Stimulated activated CD8-positive, alpha-beta memory T cell treated with anti-CD3 and anti-CD28 coated beads, Interleukin-7, amount 100 ng/mL, for 48 hours (primary cell): ENCODE measurements at places on chromosomes 7 and 10.

GRCh38 chr7:34821932-34822558 lies 164.0 kb downstream of the NPSR1 start:
- DNase-seq: no peak

DNA sequence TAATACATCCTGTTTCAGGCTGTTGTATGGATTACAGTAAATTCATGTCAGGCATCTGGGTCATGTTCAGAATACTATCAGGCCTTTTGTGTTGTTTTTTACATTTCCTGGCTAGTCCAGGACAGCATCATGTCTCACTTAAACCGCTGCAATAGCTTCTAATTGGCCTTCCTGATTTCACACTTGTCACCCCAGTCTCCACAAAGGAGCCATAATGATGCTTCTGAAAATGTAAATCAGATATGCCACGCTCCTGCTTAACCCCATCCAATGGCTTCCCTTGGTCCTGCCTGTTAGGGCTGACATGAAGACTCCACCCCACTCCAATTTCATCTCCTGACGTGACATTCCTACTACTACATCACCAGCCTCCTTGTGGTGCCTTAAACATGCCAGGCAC lies 220.0 kb downstream of the CACNA2D1 start:
- no peak for DNase-seq

DNA sequence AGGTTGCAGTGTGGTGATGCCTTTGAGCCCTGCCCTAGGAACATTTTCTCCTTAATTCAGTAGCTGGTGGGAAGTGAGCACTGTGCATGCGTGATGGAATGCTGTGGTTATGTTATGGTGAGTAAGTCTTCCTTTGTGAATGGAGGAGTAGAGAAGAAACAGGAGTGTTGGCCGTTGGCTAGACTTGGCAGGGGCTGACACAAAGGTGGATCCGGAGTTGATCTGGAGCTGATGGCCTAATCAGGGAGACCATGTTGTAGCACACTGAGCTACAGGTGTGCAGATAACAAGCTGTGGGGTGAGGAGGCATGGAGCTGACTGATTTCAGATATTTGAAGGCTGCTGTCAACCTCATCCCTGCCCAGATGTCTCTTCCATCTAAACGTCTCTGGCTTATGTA lies 122.3 kb downstream of the CNNM2 start:
- no peak for DNase-seq

DNA sequence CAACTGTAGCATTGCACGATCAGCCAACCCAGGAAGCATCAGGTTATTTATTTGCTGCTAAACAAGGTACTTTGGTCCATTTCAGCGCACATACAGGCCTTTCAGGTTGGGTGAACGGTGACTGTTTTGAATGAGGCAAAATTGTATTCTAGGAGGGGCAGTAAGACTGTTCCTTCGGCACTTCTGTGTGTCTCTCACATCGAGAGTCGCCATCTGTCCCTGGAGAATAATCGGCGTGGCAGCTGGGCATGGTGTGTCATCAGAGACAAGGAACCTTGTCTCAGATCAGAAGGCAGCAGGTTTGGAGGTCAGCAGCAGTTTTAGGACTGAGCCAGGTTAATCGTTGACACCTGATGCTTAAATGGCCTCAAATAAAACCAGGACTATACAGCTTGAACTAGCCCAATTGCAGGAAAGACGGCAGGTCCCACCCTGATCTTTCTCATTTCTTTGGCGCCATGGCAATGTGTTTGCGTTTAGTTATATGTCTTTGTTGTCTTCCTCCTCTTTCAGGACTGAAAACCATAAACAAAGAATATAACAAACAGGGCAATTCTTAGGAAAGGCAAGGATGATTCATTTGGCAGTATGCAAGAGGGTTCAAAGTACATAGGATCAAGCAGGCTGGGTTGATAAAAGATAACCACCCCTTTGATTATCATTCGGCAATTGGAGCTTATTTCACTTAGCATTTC lies 92.0 kb upstream of the PRR15 start:
- no peak for DNase-seq

DNA sequence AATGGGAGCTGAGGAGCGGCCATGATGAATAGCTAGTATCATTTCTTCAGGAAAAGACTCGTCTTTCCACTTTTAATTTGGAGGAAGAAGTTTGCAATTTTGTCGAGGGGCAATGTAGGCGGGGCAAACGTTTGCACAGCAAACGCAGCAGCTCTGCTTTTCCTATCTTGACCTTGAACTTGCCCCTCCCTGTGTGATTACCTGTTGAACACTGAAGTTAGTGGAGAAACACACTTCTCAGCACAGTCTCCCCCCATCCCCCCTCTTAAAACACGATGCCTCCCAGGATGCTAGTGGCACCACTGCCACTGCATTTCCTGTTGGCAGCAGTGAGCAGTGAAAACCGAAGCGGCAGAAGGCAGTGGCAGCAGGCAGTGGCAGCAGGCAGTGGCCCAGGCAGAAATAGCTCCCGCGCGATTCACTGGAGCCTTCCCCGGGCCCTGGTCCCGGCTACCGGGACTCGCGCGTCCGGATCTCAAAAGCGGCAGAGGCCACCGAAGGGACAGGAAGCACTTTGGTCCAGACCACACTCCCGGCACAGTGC lies at the start of gene EPDR1:
Gene EPDR1, plus strand, starts transcription at position 336 of the 544 bp plus-strand sequence. CDS start 300 bp downstream, outside the sequence.
- no peak for DNase-seq

DNA sequence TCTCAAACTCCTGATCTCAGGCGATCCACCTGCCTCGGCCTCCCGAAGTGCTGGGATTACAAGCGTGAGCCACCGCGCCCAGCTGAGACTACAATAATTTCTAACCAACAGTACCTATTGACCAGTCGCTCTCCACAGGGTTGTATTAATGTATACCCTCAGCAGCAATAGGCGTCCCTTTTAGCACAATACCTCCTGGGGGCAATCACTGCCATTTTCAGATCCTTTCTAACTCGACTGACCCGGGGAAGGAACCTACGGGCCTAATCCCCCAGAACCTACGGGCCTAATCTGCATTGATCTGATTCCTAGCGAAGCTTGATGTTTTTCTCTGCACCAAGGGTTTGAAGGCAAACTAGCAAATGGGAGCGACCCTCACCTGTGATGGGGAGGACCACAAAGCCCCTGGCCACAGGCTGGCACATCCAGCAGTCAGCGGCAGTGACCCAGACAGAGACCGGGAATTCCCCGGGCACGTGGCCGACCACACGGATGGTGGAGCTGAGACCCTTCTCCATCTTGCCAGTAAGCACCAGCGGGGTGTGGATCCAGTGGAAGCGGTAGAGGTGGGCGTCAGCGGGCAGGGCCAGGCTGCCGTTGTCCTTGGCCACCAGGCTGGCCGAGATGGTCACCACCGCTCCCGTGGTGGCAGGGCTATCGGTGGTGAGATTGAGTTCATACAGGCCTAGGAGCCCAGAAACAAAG lies 6.9 kb downstream of the TMEM130 start:
- DNase-seq: no peak

GRCh38 chr10:30752481-30752881 lies 122.9 kb upstream of the LYZL2 start:
- DNase-seq: no peak

GRCh38 chr7:80699721-80700256 lies 61.3 kb downstream of the CD36 start:
- no peak for DNase-seq

DNA sequence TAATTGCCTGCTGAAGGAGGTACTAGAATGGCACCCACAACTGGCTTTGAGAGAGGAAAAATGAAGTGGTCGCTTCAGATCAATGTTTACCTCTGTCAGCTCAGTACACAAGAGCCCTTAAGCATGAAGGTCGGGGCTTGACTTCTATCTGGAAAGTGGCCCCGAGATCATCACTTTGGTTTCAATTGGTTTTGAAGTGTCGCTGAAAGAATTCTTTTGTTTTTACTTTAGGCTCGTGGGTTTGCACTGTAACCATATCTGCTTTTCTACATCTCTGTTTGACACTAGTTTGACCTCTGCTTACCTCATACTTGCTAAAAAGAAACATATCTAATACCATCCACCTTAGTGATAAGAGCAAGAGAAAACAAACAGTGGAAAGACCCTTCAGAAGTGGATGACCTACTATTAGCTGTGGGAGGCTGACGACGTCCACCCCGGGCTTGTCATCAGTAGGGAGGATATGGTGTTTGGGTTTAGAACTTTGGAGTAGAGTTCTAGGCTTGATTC lies 361.8 kb downstream of the GATA3 start:
- DNase-seq: peak; percentile 55

GRCh38 chr10:95880704-95881103 lies 27.1 kb upstream of the CC2D2B start:
- DNase-seq: no peak

GRCh38 chr10:30732671-30733070 lies 103.1 kb upstream of the LYZL2 start:
- no peak for DNase-seq

- no peak for DNase-seq
Observed at GRCh38 chr7:94781236-94781635, 125.3 kb upstream of the SGCE start.
